ENCODE measurements at places on chromosomes 2 and 18.

DNA sequence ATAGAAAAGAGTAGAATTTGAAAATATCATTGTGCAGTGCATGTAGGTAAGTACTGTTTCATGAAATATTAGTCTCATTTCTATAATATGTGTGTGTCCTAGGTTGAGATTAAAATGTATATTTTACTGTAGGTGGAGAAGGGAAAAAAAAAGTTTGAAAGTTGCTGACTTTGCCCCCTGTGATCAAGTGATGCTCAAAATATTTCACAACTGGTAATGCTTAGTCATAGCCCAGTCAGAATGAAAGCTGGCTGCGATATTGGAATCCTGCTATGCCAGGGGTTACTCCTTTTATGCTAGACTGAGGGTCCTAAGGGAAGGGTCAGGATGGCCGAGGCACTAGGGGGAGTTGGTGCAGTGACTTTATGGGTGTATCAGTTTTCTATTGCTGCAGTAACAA, 19.5 kb upstream of the CFAP36 start:
- DNase-seq: no peak

DNA sequence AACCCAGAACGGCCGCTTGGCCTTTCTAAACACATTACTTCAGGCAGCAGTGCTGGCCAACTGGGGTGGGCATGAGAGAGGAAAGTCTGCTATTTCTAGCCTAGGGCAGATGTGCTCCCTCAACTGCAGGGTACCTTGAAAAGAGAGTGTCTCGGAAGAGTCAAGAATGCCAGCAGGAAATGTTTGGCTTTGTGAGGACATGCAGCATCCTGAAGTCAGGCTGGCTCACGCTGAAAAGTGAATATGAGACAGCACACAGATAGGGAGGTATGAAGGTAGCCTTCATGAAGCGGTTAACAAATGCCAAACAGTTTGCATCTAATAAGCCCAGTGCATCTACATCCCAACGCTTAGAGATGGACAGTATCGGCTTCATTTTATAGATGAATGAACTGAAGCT, 65.0 kb upstream of the NCKAP5 start:
- no peak for DNase-seq

- no peak for DNase-seq
These were observed 1.4 kb upstream of the PLEK start for GRCh38 chr2:68363721-68364120.

DNA sequence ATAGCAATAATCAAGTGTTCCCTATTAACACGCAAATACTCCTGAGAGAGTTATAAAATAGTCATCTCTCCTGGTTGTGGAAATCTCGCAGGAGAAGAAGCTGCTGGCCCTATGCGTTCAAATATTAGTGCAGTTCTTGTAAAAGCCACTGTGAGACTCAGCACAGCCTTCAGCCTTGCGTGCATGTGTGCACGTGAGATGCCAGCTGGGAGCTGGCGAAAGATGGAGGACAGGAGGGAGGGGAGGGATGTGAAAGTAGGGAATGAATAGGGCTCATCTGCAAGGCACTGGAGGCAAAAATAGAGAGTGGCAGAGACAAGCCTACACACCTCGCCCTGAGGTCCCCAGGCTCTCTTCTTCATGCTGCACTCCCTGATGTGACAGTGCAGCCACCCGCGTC, 126.5 kb downstream of the INO80D start:
- no peak for DNase-seq

GRCh38 chr2:1091895-1092585, 141.4 kb downstream of the SNTG2 start:
- DNase-seq: no peak

DNA sequence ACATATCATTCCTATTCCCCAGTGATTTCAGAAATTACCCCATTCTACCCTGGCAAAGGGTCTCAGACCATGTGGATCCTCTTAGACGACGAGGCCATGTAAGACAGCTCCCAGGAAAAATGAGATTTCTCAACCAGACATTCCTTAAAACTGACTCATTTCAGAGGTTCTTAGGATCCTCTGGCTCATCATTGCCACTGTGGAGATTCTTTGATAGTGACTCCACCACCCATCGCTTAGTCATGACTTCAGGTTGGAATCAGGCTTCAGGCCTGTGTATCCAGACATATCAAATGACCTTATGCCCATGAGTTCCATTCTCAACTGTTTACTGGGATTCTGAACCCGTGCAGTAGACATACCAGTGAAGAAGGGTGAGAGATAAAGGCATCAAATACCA, 245.6 kb upstream of the TCF4 start:
- DNase-seq: no peak

- DNase-seq: no peak
These were observed 315.0 kb upstream of the TFPI start for GRCh38 chr2:187869195-187869594.

- DNase-seq: no peak
These were observed 235.7 kb downstream of the DSC3 start for GRCh38 chr18:30806823-30807222.

- no peak for DNase-seq
These were observed 187.8 kb upstream of the SIX3 start for GRCh38 chr2:44753552-44754285.

DNA sequence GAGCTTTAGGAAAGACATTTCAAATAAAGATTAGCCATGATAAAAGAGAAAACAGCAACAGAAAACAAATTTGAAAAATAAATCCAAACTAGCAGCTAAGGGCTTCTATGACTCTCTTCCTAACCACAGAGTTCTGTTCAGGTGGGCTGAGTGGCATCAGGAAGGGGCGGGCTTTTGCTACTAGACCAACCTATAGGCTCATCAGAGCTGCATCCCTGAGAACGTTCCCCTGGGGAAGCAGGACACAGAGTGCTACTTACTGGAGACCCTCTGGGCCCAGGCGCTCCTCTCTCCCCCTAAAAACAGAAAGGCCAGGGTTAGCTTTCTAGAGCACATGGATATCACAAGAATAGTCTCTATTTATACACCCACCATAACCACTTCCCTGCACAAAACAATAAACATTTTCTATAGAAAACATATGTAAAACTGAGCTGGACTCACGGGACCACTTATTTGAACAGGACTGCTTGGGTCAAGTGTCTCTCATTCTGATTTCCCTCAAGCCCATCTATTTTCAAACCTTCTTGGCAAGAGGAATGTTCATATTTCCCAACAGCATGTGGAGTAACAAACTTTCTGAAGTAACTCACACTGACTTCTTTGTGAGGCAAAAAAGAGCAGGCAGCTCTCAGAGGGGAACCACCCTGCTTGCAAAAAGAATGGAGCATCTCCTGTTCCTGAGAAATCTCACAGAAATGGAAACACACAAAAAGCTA, 78.9 kb upstream of the LMAN1 start:
- DNase-seq: no peak

- DNase-seq: no peak
These were observed 16.9 kb upstream of the RGPD4 start for GRCh38 chr2:107809835-107810234.

- no peak for DNase-seq
These were observed 36.2 kb upstream of the C2orf74 start for GRCh38 chr2:61125798-61126197.

DNA sequence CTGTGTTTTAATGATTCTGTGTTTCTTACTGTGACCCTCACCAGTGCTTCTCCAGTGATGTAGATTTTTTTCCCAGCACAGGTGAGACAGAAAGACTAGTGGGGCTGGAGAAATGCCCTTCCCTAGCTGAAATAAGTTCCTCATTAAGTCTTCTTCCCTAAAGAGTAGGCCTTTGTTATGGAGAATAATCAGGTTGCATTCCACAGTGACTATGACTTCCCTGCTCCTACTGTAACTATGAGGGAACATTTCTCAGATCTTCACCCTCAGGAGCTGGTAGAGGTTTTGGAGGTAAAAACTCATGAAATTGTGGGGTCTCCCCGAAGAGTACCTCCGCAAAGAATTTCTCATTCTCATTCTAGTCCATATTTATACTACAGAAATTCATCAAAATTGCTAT, 286.2 kb downstream of the GRB14 start:
- no peak for DNase-seq

DNA sequence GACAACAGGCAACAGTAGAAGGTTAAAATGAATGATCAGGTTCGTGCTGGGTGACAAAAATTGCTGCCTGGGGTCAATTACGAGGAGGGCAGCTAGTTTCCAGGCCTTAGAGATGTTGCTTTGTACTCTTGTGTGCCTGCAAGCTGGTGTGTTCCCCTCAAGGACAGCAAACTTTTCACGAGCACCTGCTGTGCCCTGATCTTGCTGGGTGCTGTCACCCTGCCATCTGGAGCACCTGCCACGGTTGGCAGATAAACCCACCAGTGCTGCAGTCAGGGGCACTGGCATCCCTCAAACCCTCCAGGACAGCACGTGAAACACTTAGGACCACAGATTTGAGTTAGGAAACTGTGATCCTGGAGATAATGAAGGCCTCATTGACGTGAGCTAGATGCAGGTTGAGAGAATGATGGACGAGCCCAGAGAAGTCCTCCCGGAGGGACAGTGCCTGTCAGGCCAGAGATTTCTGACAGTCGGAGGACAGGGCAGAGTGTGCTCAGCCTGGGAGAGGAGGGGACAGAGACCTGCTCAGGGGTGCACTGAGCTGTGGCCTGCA, 104.3 kb upstream of the RAB12 start:
- DNase-seq: no peak

DNA sequence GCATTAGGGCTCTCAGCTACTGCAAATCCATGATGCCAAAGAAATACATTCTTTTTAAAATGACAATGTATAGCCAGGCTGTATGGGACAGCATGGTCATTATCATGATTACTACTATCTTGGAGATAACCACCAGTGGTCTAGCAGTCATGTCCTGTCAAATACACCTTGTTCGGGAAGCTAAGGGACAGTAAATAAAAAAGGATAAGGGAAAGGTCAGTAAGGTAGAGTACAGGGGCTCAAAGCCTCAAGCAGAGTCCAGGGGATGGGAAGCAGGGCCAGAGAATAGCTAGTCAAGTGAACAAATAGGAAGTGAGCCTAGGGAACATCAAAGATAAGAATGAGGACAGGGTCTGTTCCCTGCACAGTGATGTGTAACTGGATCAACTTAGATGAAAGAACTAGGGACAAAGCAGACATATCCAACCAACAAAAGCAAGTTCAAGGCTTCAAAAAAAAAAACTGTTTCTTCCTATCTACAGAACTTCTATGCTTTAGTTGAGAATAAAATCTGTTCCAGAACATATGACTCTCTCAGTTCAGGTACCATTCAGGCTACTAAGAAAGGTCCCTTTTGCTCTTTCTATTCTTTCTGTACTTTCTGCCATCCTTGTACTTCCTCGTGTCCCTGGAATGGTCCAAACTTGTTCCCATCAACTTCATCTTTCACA, 62.9 kb upstream of the EHBP1 start:
- DNase-seq: no peak

- no peak for DNase-seq
These were observed 616.1 kb upstream of the PKDCC start for GRCh38 chr2:41431756-41432155.

GRCh38 chr2:86368161-86368824, 30.9 kb upstream of the REEP1 start:
- DNase-seq: no peak

GRCh38 chr2:221442128-221442527, 130.0 kb downstream of the EPHA4 start:
- DNase-seq: no peak

DNA sequence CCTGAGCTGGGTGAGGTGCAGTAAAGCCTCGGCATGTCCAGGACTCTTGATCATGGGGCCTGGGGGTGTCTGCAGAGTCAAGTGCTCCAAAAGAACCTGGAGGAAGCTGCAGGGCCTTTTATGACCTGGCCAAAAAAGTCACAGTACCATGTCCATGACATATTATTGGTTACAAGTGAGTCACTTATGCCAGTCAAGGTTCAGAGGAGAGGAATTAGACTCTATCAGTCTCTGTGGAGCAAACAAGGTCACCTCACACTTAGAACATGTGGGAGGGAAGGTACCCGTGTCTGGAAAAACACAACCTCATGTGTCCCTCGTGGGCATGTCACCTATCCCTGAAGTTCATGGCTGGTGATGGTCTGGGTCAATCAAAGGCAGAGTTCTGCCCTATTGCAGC, 465.7 kb downstream of the FBXO15 start:
- DNase-seq: no peak

- DNase-seq: no peak
These were observed at the start of gene CYBRD1 for GRCh38 chr2:171522052-171522787. TSS of gene CYBRD1 (plus strand) at chr2:171522474. CDS start at chr2:171522546, 72 bp downstream.

DNA sequence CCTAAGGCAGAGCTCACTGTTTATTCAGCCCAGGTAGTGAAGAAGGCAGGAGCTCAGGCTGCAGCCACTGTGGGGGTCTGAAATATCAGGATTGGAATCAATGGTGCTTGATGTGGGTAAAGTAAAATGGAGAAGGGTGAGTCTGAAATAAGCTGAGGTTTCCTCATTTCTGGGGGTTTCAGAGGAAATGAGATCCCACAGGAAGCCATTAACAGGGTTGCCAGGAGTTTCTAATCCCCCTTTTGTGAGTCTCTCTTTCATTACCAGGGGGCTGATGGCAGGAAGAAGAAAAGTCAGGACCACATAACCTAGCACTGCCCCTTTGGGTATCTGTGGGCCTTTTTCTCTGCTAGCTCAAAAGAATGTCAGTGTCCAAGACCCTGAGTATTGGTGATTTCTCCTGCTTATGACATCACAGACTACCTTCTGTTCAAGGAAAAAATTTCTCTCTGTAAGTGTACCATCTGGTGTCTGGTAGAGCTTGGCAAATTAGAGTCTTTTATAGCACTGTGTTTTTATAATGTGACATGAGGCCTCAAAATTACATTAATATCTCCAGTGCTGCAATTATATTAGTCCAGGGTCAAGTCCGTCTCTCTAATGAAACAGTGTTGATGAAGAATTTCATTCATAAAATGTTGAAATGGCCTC, 56.0 kb downstream of the LBH start:
- no peak for DNase-seq

DNA sequence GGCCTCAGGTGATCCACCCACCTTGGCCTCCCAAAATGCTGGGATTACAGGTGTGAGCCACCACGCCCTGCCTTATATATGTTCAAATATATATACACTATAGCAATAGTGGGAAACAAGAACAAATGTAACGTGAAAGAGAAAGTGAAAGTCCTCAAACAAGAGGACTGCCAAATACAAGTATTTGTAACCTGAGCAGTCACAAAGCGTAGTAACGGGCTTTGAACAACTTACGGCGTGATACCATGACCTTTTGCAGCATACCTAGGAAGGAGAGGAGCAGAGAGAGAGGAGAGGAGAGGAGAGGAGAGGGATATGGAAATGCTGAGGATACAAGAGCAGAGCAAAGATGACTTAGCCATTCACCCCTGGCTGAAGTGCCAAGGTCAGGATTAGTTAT, 113.8 kb upstream of the RGPD4 start:
- no peak for DNase-seq

DNA sequence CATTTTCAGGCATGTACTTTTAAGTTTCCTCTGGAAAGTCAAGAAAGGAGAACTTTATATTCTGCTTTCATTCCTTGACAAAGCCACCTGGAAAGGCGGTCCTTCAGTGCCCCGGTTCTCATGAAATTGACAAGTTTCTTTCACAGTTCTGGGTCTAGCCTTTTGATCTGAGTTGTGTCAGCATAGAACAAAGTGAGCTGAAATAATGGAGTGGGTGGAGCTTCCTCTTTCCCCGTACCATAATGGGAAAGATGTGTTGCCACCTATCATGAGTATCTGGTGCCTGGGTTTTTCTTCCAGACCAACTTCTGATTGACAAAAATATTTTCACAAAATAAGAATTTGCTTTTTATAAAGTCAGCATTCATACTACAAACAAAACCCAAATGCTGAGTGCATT, 49.3 kb downstream of the PTRHD1 start:
- DNase-seq: no peak

- no peak for DNase-seq
These were observed 61.8 kb downstream of the COX7A2L start for GRCh38 chr2:42298996-42299754.

Measured in T-helper 1 cell (primary cell).